Caudate nucleus (tissue), 63 donors: ENCODE measurements at places on chromosomes 1 and 21.

- peak; percentile 44 for DNase-seq
Measured at GRCh38 chr1:3491291-3492246, 37.1 kb downstream of the ARHGEF16 start.

DNA sequence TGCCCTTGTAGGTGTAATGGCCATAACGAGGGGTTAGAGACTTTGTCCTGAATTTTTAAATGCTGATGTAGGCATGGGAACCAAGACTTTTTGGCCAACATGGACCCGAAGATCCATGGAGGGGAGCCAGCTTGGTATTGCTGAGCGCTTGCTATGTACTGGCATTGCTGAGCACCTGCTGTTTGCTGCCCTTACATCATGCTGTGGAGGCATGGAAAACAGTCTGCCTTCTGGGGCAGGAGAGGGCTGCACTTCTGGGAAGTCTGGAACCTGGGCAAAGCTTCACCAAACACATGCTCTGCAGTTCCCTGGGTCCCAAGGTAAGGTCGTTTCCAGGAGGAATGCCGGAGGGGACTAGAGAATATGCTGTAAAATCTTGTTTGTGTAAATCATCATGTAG lies 86.3 kb upstream of the CNIH3 start:
- no peak for DNase-seq

DNA sequence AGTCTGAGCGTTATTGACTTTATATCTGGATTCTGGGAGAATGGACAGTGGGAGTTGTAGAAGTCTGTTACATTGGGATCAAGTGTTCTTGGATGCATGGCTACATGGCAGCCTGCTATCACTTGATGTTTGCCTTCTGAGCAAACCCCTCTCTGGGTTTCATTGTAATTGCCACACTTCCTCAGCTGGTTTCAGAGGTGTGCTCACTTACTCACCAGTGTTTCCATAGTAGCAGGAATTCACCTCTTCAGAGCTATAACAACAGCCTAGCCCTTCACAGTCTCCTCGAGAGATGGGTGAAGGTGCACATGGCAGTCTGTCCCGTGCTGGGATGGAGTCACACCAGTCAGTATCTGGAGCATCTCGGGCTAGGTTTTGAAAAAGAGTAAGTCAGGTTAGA lies 2.6 kb downstream of the ZP4 start:
- DNase-seq, result no peak

DNA sequence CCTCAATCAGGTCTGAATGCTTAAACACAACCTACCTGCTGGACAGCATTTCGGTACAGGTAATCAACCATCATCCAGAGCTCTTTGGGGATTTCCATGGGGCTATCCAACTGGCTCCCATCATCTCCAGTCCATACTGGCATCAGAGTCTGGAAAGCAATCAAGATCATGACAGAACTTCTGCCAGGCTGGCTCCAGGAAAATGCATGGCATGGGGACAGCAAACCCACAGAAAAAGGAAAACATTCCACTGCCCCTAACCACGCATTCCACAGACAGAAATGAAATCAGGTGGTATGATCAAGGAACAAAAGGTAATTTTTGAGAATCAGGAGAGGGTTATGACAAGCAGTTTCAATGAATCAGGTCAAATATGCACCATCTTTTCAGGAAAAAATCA lies 9.1 kb upstream of the MTF1 start:
- DNase-seq, result no peak

GRCh38 chr1:183548116-183548515 lies 42.1 kb downstream of the NCF2 start:
- DNase-seq, result no peak
